ENCODE measurements at places on chromosomes 7 and 10. TPM values are rescaled to one million over a fixed set of nuclear protein-coding genes. Genes with fewer than 3 reads are reported as not detected.

The GTF2I gene
- total RNA-seq = 221 TPM

The COPG2 gene
- 16.3 TPM for total RNA-seq

The PNLIPRP1 gene
- total RNA-seq = not detected

- peaks cover under 1% of the 10 kb centered on the region for H3K4me1 ChIP-seq
- no peak for DNase-seq
- no peaks in the 10 kb centered on the region for H3K27me3 ChIP-seq
- peaks cover 84% of the 10 kb centered on the region for H3K36me3 ChIP-seq
- H3K4me3 ChIP-seq = no peak overlapping the region
Observed at GRCh38 chr10:5910323-5911100, 20.5 kb downstream of the FBH1 start.

- no peak overlapping the region for H3K4me3 ChIP-seq
- no peak overlapping the region for H3K27ac ChIP-seq
- peak; percentile 46 for DNase-seq
Observed at GRCh38 chr7:44311561-44312495, 13.6 kb downstream of the CAMK2B start.

- H3K4me3 ChIP-seq = no peak overlapping the region
Observed at GRCh38 chr7:116548506-116548905, 23.7 kb downstream of the CAV1 start.
